Caco-2 (cell line): ENCODE measurements at places on chromosomes 5 and 9. TPM values are rescaled to one million over a fixed set of nuclear protein-coding genes. Genes with fewer than 3 reads are reported as not detected.

The TAF11L10 gene
- total RNA-seq: not detected in 2 replicates

The ZDHHC11B gene
- total RNA-seq: 1.00 and 1.1 TPM in 2 replicates

DNA sequence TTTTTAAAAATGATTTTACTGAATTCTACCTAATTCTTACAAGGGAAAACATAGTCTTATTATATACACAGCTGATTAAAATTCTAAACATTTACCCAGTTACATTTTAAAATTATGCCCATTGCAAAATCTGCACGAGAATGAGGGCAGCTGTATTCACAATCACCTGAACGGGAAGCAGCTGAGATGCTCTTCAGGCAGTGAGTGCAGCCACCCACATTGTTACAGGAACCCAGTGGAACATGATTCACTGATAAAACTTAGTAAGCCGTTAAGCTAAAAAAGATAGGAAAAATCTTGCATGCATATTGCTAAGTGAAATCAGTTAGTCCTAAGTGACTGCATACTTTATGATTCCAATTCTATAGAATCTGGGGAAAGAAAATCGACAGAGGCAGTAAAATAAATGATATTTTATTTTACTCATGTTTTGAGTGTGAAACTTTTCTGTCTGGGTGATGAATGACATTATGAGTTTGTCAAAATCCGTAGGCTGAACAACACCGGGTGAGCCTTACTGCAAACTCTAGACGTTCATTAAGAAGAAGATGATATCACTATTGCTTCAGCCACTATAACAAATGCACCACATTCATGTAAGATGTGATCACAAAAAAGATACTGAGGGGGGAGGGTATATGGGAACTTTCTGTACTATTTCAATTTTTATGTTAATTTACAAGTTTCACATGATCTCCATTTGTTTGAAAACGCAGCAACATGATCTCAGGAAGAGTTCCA, 39.1 kb upstream of the FLT4 start:
- no peak for DNase-seq

DNA sequence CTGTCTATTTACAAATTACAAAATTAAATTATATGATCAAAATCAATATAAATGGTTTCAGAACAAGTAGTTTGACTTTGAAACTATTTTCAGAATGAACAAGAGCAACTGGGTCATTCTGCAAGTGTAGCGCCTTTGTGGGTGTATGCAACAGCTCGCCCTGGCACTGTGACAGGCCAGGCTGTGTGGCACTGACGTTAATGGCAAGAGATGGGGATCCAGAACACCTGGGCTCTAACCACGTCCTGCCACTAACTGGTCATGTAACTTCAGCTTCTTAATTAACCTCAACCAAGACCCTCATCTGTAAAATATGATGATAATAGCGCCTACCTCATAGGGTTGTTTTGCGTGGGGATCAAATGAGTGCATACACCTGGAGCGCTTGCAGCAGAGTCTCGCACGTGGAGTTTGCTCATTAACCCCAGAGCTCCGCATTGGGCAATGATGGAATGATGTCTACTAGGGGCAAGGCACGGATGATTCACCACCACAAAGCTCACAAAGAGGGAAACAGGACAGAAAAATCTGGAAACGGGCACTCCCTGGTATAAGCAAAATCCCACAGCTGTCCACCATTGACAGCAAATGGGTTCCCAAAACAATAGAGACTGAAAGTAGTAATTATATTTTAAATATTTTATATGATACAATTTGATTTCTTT, 639.4 kb downstream of the SEMA5A start:
- no peak for DNase-seq

- no peak for DNase-seq
These were observed 396.9 kb downstream of the ENC1 start for GRCh38 chr5:74243634-74244033.

- DNase-seq: no peak
These were observed 818.0 kb upstream of the ZNF608 start for GRCh38 chr5:125564317-125564975.

The FGF10 gene
- total RNA-seq: not detected in 2 replicates

- no peak for DNase-seq
These were observed 105.6 kb upstream of the DAPK1 start for GRCh38 chr9:87392086-87392485.

DNA sequence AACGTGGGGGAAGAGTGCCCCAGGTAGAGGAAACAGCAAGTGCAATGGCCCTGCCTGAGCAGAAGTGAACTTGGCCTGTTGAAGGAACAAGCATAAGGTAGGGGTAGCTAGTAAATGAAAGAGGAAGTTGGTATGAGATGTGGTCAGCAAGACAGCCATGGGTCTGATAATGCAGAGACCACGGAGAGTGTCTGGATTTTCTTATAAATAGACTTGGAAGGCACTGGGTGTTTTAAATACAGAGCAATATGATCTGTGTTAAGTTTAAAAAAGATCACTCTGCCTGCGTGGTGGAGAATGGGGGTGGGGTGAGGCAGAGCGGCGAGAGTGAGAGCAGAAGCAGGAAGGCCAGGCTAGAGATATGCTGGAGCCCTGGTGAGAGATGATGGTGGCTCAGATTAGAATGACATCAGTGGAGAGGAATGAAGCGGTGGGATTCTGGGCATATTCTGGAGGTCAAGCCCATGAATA, 4.2 kb downstream of the ADAM19 start:
- no peak for DNase-seq

The SMIM32 gene
- 0.63 and 0.66 TPM in 2 replicates for total RNA-seq
